ENCODE measurements at places on chromosomes 3 and 15.

- no peak for DNase-seq
Measured at GRCh38 chr3:14810070-14810791, 8.5 kb upstream of the FGD5 start.

DNA sequence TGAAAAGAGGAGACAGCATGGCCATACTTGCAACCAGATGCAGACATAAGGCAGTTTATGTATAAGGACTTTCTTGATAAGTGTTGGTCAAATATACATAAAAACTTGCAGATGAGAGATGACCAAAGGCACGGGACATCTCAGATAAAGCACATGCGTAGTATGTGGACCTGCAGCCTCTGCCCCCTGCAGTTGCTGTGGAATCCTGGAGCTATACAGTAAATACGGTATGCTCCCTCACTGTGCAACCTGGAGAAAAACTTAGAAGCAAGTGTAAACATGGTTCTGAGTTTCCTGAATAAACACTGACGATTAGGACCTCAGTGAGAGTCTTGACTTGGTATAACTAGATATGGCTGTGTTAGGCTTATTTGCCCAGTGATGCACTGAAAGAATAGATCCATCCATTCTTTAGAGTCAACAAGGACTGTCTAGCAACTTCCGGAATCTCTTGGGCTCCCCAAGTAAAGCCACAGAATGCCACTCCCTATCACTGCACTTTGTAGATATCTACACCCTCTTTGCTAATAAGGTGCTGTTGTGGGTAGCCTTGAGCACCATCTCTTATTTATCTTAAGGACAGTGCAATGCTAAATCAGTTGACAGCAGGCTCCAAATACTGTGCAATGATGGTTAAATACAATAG lies 40.2 kb downstream of the GJD2 start:
- DNase-seq, result no peak

DNA sequence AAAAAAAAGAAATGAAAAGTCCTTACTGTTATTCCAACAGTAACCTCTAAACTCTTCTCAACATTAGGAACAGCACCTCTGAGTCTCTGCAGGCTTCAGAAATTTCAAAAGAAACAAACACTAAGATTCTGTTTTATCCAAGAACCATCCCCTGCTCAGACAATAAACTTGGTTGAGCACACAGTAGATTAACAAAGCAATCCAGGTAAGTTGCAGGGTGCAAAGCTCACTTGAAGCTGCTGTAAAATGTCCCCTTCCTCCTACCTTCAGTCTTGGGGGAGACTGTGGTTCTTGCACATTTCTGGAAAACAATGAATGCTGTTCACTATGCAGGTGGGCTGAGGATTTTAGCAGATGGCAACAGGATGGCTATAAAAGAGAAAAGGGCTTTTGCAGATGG lies 484.1 kb downstream of the IGSF11 start:
- DNase-seq, result no peak

- no peak for DNase-seq
Measured at GRCh38 chr15:63051156-63052066, 8.9 kb downstream of the TPM1 start.

- no peak for DNase-seq
Measured at GRCh38 chr3:101861212-101861788, 12.0 kb downstream of the NFKBIZ start.

- DNase-seq, result no peak
Measured at GRCh38 chr3:32414522-32415202, 23.0 kb downstream of the CMTM7 start.

- no peak for DNase-seq
Measured at GRCh38 chr15:39625856-39626255, 45.0 kb downstream of the THBS1 start.

- no peak for DNase-seq
Measured at GRCh38 chr3:148646126-148646665, 51.5 kb upstream of the AGTR1 start.

DNA sequence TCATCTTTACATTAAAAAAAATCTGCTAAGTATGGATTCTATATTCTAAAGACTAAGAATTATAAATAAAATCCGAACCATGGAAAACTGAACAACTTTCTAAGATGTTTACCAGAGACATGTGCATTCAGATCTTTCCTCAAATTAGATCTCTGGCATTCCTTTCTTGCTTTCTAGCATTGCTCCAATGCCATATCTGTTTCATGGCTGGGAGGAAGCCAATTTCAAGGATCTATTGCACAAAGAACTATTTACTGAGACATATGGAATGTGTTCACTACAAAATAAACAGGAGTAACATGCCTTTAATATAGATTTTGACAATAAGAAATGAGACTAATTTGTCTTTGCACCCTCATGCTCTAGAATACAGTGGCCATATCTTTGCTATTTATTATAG lies 45.1 kb upstream of the NANOGP8 start:
- no peak for DNase-seq

DNA sequence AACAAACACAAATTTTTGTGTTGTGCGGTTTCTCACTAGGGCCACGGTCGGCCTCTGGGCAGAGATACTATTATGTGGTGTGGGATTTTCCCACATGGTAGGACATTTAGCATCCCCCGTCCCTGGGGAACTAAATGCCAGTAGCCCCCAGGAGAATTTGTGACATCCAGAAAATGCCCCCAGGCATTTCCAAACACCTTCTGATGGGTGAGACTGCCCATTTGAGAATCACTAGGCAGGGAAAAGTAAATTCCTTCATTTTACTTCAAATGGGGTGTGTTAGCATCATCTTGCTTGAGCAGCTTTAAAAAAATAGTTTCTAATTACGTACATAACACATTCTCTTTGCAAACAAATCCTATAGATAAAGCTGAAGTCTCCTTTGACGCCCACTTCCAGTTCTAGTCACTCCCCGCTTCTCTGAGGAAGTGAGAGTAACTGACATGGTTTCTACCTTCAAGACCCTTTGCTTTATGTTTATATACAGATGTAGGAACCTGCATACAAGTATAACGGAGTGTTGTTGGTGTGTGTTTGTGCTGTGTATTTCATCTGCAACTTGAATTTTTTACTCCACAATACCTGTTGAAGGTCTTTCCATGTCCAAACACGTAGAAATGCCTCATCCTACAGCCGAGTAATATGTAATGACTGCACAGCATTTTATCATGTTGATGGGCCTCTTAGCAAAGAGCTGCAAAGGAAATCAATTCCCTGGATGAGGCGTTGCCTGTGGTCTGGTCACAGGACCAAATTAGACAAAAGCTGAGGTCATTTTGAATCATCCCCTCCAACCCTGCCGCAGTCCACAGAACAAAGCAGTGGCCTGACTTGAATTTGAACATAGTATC lies 31.4 kb upstream of the ZBTB38 start:
- DNase-seq, result no peak

- no peak for DNase-seq
Measured at GRCh38 chr15:93466380-93466779, 377.4 kb upstream of the RGMA start.

DNA sequence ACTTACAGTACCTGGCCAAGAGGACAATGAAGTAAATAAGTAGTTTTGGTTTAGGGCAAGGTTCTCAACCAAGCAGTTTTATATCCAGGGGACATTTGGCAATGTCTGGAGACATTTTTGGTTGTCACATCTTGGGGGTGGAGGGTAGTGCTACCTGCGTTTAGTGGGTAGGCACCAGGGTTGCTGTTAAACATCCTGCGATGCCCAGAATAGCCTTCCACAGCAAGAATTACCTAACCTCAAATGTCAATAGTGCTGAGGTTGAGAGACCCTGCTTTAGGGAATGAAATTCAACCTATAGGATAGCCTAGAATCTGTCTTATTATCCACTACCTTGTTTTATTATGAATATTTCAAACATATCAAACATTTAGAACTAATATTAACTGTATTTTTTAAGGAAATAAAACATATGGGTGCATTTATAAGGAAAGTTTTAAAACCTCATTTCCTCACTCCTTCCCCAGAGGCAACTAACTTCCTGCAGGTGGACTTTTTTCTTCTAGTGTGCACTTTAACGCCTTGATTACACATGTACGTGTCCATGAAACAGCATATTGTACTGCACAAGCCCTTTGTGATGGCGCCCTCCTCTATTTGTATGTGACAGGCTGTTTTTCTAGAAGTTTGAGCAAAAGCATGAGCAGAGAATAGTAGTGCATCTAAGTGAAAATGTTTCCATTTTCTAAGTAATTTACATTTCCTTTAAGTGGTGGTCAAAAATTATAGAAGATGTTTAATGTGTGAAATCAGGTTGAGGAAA lies 57.1 kb downstream of the TRAK1 start:
- no peak for DNase-seq
